IMR-90 (cell line): ENCODE measurements at places on chromosomes 2 and 18.

DNA sequence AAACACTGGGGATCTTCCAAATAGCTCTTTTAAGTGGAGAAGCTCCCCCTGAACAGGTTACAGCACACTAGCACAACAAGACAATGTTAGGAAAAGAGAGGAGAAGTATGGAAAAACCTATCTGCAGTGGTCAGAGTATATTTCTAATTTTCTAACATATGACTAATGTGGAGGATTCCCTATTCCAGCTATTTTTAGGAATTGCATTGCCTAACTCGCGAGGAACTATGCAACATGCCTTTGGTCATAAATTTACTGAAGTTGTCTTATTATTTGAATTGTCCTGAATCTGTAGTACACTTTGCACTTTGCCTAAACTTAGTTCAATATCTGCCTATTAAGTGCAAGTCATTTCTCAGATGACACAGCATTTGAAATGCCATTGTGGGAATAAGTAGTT, 381.4 kb downstream of the CCDC85A start:
- DNase-seq = no peak

GRCh38 chr2:28490558-28490957, 5.3 kb upstream of the PLB1 start:
- DNase-seq = no peak

DNA sequence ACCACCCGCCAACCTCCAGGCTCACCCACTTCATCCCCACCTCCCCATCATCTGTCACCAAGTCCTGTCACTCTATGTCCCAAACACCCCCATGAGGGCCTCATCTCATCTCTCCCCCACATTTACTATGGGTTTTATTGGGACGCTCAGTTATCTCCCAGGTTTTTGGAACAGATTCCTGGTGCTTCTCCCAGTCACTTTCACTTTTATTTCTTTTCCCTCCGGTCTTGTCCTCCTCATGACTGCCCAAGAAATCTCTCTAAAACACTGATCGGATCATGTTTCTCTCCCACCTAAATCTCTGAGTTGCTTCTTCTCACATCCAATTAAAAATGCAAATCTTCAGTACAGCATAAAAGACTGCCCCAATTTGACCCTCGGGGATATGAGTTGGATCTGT, 273.1 kb downstream of the PHLPP1 start:
- no peak for DNase-seq

GRCh38 chr2:7180638-7181370, 263.6 kb downstream of the RNF144A start:
- DNase-seq = no peak

GRCh38 chr2:49973917-49974368, 819.6 kb upstream of the FSHR start:
- no peak for DNase-seq

GRCh38 chr18:75362435-75362834, 65.1 kb downstream of the SMIM21 start:
- DNase-seq = no peak

- DNase-seq = peak; percentile 91
Observed at GRCh38 chr2:48346124-48346536, 183.8 kb upstream of the STON1 start.

DNA sequence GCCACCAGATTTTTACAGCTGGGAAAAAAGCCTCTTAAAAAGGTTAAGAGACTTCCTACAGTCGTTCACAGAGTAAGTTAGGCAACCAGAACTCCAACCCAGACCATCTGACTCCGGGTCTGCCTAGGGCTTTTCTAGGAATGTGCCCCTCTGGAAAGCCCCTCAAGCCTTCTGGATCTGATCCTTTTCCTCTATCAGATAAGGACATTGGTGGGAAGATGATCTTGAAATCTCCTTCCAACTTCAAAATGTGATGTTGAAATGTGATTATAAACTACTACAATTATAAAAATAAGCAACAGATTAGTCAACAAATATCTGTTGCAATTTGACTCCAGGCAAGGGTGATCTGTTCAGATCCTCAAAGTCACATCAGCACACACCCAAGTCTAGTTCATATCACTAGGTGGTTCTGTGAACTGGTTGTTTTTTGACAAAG, 270.4 kb downstream of the ARHGAP15 start:
- peak; percentile 20 for DNase-seq

DNA sequence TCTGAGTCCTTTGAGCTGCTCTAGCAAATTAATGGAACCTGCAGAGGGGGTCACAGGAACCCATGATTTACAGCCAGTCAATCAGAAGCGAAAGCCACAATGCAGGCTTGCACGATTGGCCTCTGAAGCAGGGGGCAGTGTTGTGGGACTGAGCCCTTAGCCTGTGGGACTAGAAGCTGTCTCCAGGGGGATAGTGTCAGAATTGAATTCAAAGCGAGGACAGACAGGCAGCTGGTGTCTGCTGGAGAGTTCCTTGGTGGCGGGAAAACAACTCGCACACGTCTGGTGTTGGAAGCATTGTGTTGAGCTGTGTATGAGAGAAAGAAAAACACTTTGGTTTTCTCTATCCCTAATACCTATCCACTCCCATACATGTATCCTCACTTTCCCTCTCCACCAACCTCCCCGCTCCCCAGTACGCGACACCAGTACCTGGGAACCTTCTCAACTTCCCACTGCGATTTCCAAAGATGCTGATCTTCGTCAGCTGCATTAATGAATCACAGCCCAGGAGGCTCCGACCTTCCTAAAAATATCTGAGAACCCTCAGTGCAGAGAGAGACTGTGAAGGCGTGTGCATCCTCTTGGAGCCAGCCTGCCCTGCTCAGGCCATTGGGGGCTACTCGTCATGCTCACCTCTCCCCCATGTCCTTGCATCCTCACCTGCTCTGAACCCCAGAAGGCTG, 88.2 kb downstream of the HS1BP3 start:
- no peak for DNase-seq

- no peak for DNase-seq
Observed at GRCh38 chr18:55609160-55609825, 21.3 kb upstream of the TCF4 start.

DNA sequence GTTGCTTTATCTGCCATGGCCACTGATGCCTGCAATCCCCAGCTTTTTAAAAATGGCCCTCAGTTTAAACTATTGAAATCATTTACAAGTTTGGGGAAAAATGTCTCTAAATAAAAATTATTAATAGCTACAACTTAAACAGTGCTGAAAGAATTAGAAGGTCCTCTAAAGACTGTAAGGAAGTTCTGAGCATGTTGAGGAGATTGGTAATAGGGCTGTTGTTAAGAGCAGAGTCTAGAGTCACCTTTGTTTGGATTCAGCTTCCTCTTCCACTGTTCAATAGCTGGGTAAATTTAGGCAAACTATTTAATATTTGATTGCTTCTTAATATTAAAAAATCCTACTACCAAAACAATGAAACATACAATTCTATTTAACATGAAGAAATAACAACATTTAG, 1127.1 kb upstream of the DDX18 start:
- no peak for DNase-seq

DNA sequence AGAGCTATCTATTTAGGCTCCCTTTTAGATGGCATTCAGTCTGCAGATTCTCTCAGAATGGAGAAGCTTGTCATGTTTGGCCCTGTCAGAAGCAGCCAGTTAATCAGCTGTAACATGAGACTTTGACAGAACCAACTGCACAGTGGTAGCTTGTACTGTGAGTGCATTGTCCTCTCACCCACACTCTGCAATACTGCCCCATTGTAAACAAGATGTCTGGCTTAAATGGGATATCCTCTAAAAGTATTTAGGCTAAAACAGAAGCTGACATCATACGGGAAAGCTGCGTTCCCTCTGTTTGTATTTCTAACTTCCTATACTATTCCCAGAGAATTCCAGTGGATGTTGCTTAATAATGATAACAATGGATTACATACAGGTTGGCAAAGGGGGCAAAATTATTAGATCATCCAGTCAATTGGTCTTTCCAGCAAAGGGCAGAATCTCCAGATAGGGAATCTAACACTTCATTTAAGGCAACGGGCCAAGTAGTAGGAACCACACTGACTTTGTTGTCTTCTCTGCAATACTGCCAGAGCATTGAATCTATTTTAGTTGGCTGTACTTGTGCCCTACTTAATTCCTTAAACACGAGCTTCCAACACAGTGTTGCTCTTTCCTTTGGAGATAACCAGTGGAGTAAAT, 15.4 kb upstream of the STAT4 start:
- DNase-seq = peak; percentile 89

- DNase-seq = peak; percentile 43
Observed at GRCh38 chr2:227849906-227850305, 21.5 kb upstream of the DAW1 start.

DNA sequence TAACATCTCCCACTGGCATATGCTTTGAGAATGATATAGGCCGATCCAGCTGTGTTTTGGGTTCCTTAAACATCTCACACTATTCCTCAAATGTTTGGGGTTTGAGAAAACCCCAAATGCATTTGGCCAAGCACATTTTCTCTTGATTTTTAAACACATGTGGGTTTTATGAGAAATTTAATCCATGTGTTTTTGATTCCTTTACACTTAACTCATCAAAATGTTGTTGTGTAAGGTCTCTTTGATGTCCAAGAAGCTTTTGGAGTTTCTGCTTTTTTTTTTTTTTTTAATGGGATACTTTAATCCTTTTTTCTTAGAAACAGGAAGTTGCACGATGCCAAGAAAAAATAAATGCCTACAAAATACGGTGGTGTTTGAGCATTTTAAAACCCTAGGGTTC, 339.8 kb upstream of the TCF4 start:
- DNase-seq = peak; percentile 89

GRCh38 chr2:222568865-222569264, 87.0 kb downstream of the FARSB start:
- peak; percentile 85 for DNase-seq

DNA sequence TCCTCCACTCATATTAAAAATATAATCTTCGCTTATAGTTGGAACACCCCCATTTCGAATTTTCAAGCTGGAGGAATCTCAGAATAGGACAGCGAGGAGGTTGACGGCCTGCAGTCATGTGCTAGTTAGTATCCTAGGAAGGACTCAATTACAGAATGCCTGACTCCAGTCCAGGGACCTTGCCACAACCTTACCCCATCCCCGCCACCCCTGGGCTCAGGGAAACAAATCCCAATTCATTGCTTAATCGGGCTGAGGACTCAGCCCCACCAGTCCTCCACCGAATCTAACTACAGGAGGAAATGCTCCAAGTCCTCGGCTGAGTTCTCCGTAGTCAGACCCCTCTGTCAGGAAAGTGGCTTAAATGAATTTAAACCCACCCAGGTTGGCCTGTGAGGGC, 31.7 kb upstream of the ZBTB7C start:
- no peak for DNase-seq

- no peak for DNase-seq
Observed at GRCh38 chr18:9653390-9653789, 39.0 kb upstream of the PPP4R1 start.

- peak; percentile 82 for DNase-seq
Observed at GRCh38 chr2:188695953-188696352, 278.2 kb upstream of the COL3A1 start.

GRCh38 chr2:197500503-197501131, 438 bp downstream of the HSPE1 start:
- DNase-seq = peak; percentile 5

- peak; percentile 87 for DNase-seq
Observed at GRCh38 chr18:25503567-25504081, 151.7 kb upstream of the ZNF521 start.

GRCh38 chr2:218267259-218267658, 2.7 kb downstream of the AAMP start:
- no peak for DNase-seq

- peak; percentile 37 for DNase-seq
Observed at GRCh38 chr2:202164411-202164810, 74.0 kb downstream of the SUMO1 start.

GRCh38 chr2:133194362-133194655, 374.0 kb downstream of the NCKAP5 start:
- DNase-seq = no peak

GRCh38 chr2:275466-275865, 10.7 kb downstream of the ACP1 start:
- no peak for DNase-seq

DNA sequence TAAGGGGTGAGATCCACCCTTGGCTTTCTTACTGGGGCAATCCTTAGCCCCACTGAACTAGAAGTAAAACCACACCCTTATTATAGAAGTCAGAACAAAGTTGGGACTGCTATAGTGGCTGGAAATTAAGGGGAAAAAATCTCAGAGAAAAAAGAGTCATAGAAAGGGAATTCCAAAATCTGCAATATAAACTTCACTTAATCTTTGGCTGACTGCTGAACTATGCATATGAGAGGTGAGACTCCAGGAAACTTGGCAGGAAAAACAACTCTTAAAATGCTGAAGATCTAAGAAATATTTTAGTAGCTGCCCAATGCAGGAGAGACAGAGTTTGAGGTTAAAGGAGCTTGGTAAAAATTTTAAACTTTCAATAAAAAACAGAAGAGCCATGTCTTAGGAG, 201.8 kb upstream of the FN1 start:
- DNase-seq = peak; percentile 43

DNA sequence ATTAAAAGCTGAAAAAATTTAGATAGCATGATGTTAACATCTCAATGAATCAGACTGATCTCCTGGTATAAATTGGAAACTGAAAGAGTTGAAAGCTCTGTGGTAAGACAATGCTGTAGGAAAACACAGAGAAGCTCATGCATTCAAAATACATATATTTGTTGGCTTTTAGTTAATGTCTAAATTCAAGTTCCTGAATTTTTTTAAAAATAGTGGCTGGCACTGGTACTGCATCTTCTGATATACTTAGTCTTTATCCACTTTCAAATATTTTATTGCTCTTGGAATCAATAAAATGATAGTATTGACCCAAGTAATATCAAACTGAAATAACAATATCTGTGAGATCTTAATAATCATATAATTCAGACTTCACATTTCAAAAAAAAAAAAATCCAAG, 151.4 kb upstream of the FIGN start:
- DNase-seq = no peak

DNA sequence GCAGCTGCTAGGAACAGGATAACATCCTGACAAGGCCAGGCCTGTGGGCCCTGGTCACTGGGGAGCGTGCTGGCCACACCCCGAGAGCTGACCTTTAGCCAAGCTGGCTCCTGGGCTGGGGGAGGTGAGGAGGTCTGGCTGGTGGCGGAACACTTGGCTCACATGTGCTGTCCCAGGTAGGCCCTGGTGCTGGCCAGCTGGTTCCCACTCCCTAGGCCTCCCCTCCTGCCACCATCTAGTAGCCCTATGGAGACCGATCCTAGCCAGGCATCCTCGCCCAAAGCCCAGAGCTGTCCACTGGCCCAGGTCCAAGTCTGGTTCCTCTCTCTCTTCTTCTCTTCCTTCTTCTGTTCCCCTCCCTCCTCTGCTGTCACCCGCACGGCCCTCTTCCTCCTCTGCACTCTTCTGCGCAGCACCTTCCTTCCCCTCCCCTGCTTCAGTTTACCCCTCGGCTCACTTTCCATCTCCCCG, 52.4 kb downstream of the TNS1 start:
- DNase-seq = no peak

- no peak for DNase-seq
Observed at GRCh38 chr2:3610881-3611505, 16.1 kb downstream of the COLEC11 start.

- DNase-seq = peak; percentile 90
Observed at GRCh38 chr2:33108483-33109443, 162.0 kb downstream of the LTBP1 start.

- DNase-seq = peak; percentile 96
Observed at GRCh38 chr2:108637304-108637669, 82.0 kb upstream of the RANBP2 start.

- no peak for DNase-seq
Observed at GRCh38 chr2:211333377-211333776, 777.0 kb downstream of the CPS1 start.

- DNase-seq = no peak
Observed at GRCh38 chr18:12398625-12399024, 9.1 kb upstream of the PRELID3A start.
